ENCODE measurements at places on chromosomes 6 and 20.

DNA sequence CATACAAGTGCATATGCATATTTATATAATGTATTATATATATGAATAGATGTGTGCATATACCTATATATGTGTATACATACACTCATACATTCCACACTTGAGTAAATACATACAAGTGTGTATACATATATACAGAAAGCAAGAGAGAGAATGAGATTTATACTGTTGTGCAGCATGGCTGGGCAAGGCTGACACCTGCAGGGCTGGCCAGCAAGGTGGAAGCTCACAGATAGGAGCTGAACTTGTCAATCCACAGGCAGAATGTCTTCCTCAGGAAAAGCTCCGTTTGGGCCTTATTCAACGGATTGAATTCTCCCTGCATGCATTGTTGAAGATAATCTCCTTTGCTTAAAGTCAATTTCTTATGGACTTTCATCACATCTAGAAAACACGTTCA is 256.7 kb downstream of the ZNF217 start:
- DNase-seq, result no peak

DNA sequence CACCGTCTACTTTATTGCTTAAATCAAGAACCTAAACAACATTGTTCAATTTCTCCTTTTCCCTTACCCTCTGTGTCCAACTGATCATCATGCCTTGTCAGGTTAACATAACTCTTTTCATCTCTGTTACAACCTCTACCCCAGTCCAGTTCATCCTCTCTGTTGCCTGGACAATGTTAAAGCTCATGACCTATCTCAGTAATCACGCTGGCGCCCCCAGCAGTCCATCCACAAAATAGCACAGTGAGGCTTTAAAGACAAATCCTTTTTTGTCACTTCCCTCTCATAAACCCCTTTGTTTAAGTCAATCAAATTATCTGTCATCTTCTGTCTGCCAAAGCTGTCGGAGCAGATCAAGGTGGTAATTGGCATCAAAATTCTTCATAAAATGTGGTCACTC is 140.1 kb downstream of the QKI start:
- no peak for DNase-seq

DNA sequence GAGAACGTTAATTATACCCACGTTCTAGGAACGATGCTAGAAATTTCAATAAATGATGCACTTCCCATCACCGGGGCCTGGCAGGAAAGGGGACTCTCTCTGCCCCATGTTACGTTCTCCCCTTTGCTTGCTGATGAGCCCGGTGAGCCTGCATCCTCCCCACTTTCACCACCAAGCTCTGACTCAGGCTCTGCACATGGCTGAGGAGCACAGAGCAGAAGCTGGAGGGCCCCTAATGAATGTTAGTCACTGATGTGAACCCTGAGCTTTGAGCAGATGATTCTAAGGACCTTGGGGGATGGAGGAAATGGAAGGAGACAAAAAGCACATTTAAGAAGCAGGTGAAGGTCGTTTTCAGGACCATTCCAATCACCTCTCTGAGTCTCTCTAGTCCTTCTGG is 468.2 kb upstream of the ARID1B start:
- DNase-seq, result no peak

DNA sequence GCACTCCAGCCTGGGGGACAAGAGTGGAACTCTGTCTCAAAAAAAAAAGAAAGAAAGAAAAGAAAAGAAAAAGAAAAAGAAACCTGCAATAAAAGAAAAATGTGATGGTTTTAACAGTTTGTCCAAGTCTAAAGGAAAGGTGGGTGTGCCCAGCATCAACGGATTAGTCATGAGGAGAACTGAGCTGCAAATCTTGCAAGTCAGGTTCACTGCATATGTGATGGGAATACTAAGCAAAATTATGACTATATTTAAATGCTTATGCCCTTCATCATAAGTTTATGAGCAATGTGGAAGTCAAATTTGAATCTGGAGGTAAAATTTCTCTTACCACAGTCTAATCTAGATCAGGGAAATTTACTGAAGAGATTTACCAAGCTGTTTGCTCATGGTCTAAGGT is 13.1 kb upstream of the CDK19 start:
- DNase-seq, result no peak

- DNase-seq, result peak; percentile 51
Measured at GRCh38 chr6:85923013-85923430, 280.3 kb upstream of the SYNCRIP start.

GRCh38 chr20:44700306-44700705 is 14.9 kb upstream of the CCN5 start:
- DNase-seq, result no peak

GRCh38 chr6:80280262-80281010 is 174.0 kb downstream of the BCKDHB start:
- DNase-seq, result no peak

GRCh38 chr20:49885558-49886332 is 29.6 kb downstream of the SPATA2 start:
- no peak for DNase-seq

- DNase-seq, result no peak
Measured at GRCh38 chr6:87378947-87379346, 28.8 kb upstream of the CFAP206 start.

- DNase-seq, result no peak
Measured at GRCh38 chr6:26342106-26343004, 22.6 kb upstream of the BTN3A2 start.

DNA sequence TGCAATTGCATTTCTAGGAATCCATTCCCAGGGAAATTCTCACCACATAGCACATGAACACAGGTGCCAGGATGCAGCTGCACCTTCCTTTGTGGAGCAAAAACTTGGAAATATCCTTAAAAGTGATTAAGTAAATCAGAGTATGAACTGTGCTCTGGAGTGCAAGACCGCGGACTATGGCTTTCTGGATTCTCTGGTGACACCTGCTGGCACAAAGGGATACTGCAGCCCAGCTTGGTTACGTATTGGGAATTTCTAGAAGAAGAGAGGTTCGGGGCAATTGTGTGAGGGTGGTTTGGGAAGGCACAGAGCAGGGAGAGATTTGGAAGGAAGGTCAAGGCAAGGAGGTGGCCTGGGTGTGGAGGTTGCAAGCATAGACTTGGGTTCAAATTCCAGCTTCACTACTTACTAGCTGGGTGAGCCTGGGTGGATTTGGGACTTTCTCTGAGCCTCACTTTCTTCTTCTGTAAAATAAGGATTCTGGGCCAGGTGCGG is 15.9 kb upstream of the PEDS1 start:
- peak; percentile 69 for DNase-seq

- DNase-seq, result no peak
Measured at GRCh38 chr6:6497976-6498375, 90.5 kb upstream of the LY86 start.

DNA sequence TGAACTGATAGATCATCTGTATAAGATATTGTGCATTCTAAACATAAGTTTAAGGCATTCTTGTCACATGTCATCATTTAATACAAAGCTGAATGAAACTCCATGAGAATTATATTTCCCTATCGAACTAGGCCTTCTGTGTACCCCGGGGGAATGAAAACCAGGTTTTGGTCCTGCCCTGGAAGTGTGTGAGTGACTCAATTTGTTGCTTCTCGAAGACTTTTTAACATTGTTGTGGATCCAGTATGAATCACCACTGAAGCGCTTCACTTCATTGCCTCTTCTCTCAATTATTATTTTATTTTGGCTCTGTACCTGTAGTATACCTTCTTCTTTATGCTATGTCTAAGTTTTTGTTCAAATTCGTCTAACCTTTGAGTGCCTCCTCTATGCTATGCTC is 150.8 kb downstream of the GRIK2 start:
- DNase-seq, result no peak

GRCh38 chr20:32382102-32382950 is 24.2 kb downstream of the ASXL1 start:
- no peak for DNase-seq

DNA sequence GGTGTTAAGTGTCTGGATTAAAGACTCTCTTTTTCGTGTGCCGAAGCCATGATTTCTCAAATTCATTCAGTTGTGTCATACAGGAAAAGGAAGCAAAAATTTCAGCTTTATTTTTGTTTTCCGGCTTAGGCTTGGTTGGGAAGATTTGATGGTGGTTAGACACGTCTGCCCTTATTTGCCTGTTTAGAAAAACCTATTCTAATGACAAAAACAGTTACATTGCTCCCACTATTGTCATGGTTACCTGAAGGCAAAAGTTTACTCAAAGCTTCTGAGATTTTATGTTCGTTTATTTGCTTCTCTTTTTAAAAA is 982 bp downstream of the DNAJC5 start:
- DNase-seq, result no peak

DNA sequence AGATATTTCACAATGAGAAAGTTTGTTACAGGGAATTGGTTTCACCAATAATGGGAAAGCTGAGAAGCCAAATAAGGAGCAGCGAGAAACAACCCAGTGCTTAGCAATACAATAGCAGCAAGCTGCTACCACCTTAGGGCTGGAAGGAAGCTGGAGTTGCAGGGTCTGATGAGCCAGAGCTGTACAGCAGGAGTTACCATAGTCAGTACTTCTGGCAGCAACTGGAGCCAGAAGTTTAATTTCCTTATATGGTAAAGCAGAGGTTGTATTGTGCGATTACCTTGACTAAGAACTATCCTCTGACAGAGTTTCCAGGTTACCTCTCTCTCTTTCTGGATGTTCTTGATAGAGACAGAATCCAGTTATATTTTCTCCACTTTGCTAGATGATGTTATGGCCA is 137.1 kb upstream of the OLIG3 start:
- DNase-seq, result no peak

GRCh38 chr20:22928679-22929078 is 106.4 kb upstream of the SSTR4 start:
- no peak for DNase-seq

DNA sequence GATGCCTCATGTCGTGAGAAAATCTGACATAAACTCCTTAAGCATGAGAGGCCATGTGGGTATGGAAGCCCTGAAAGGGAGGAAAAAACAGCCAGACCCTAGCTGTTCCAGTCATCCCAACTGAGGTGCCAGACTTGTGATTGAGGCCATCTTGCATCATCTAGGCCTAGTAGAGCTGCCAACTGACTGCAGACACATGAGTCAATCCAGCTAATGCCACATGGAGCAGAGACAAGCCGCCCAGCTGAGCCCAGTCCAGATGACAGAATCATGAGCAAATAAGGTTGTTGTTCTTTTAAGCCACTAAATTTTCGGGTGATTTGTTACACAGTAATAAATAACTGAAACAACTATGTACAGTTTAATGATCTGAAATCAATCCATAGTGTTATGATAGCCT is 680.9 kb downstream of the MAFB start:
- no peak for DNase-seq

GRCh38 chr6:130934848-130935585 is 107.8 kb downstream of the SMLR1 start:
- DNase-seq, result no peak

DNA sequence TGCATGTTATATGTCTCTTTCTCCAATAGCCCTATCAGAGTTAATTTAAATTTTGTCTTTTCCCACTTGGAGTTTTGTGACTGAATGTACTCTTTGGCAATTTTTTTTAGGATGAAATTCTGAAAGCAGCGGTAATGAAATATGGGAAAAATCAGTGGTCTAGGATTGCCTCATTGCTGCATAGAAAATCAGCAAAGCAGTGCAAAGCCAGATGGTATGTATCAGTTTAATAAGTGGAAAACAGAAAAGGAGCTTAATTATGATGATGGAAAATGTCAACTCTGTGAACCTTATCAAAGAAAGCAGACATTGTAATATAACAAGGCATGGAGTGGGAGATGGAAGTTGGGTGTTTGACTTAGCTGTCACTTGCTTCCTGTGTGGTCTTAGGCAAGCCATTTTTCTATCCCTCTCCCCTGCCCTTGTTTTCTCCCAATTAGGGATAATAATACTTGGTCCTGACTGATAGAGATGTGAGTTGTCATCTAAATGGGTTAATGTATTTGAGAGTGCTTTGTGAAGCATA is 2.7 kb downstream of the CDC5L start:
- no peak for DNase-seq

GRCh38 chr6:27161946-27162603 is 85.4 kb upstream of the PRSS16 start:
- no peak for DNase-seq

GRCh38 chr20:39479196-39479810 is 517.2 kb downstream of the DHX35 start:
- DNase-seq, result no peak

DNA sequence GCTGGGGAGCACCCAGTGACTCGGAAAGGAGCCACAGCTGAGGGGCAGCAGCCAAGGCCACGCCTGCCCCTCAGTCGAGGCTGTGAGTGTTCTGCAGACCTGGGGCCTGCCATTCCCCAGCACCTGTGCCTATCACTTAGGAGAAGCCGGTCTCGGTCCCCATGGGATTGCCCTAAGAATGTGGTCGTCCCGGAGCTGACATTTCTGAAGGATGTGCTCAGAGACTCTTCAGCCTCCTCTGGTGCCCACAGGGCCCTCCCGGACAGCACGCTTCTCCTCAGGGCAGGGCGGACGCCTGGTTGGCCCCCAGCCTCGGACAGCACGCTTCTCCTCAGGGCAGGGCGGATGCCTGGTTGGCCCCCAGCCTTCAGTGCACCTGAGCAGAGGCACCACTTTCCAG is 223.9 kb downstream of the ERMARD start:
- DNase-seq, result no peak

GRCh38 chr6:168815229-168815628 is 374.2 kb downstream of the SMOC2 start:
- no peak for DNase-seq

GRCh38 chr20:1860446-1860845 is 34.8 kb upstream of the SIRPA start:
- no peak for DNase-seq

GRCh38 chr6:150334790-150335783 is 33.7 kb upstream of the IYD start:
- DNase-seq, result peak; percentile 56

DNA sequence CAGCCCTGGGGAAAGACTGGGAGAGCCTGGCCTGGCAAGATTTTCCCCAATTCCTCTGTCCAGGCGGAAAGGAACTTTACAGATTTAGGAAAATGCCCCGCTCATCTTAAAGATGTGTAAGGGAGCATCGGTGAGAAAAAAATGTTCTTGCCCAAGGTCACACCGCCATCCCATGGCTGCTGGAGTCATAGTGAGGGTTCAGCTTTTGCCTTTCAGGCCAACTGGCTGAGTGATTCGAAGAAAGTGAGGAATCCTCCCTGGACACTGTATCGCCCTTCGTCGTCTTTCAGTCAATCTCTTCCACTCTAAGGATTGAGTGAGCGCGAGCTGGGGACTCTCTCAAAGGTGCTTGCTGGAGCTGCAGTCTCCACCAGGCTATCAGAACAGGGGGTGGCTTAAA is 1.4 kb downstream of the WFDC2 start:
- no peak for DNase-seq
